ENCODE measurements at places on chromosomes 16 and 17. TPM values are rescaled to one million over a fixed set of nuclear protein-coding genes. Genes with fewer than 3 reads are reported as not detected.

NPIPA1 gene
- 122 TPM for total RNA-seq

CAMTA2 gene
- total RNA-seq, result 87.7 TPM

ITGB4 gene
- total RNA-seq, result 1.8 TPM

KRT31 gene
- total RNA-seq, result not detected

- no peak for DNase-seq
These were observed 188.0 kb downstream of the CDH11 start for GRCh38 chr16:64933885-64934284.

DNA sequence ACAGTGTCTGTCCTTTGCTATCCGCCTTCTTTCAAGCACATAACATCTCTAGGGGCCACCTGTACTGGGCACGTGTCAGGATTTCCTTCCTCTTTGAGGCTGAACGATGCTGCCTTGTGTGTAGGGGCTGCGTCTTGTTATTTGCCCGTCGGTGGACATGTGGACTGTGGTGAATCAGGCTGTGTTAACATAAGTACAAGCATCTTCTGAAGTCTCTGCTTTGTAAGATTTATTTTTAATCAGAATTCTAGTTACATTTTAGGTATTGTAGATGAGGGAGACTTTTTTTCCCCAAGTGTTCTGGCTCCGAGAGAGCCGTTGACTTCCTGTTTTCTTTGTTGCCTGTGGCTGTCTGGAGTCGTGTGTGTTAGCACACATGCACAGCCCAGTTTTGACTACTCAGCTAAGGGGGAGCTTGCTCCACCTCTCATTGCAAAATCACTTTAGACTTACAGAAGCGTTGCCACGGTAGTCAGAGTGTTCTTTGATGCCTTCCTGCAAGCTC is 26.1 kb downstream of the SPG7 start:
- peak; percentile 81 for DNase-seq

GRCh38 chr17:74808714-74809430 is 32.7 kb upstream of the NAT9 start:
- no peak for DNase-seq

GRCh38 chr16:54720259-54720658 is 210.4 kb upstream of the IRX5 start:
- DNase-seq, result no peak

DNA sequence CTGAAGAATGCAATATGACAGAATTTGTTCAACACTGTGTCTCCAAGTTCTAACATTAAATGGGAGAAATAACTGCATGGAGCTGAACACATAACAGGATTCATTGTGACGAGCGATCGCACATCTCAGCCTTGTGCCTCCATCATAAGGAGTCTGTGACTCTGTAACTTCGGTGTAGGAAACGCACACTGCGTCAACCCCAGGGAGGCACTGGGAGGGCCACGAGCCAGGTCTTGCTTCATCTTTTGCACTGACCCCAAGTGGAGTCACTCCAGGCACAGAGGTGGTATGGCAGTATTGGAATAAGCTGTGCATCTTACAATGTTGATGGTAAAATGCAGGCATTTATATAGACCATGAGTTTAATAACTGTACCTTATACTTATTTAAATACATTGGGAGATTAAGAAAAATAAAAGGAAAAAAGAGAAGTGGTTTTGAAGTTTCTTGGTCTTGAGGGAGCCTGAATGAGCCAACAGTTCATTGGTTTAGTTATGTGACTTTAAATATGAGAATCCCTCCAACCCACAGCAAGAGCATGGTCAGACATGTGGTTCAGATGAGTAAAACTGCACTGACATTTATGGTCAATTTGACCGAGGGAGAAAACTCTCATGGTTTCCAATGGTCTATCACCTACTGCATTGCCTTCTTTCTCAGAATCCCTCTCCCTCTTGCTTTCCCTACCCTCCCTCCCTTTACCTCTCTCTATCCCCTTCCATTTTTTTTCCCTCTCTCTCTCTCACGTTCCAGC is 5.7 kb upstream of the PMP22 start:
- no peak for DNase-seq

GRCh38 chr17:28524476-28525424 is 18.6 kb downstream of the FOXN1 start:
- no peak for DNase-seq

DNA sequence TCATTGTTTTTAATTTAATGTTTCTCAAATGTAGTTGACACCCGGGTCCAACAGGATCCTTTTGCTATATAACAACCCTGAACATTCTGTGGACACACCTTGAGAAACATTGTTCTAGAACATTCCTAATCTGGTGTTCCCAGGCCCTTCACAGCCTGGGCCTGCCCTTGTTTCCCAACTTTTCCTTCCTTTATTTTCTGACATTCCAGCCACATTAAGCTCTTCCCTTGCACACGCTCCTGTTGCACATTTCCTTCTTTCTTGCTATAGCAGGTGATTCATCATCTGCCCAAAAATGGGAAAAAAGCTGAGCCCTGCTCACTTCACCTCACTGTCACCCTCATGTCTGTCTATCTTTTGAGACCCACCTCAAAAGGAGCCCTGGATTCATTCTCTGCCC is 67.9 kb upstream of the MARCHF10 start:
- no peak for DNase-seq

DNA sequence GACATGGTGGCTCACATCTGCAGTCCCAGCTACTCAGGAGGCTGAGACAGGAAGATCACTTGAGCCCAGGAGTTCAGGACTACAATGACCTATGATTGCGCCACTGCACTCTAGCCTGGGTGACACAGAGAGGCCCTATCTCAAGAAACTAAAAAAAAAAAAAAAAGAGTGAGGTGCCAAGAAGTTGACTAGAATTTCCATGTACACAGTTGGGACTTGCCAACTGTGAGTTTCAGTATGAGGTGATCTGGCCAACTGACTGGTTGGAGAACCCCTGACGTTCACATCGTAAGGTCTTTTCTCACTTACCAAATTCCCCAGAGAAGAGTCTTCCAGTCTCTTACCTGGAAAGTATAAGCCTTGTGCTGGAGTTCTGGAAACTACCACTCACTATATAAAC is 3.1 kb upstream of the MED11 start:
- DNase-seq, result no peak

DNA sequence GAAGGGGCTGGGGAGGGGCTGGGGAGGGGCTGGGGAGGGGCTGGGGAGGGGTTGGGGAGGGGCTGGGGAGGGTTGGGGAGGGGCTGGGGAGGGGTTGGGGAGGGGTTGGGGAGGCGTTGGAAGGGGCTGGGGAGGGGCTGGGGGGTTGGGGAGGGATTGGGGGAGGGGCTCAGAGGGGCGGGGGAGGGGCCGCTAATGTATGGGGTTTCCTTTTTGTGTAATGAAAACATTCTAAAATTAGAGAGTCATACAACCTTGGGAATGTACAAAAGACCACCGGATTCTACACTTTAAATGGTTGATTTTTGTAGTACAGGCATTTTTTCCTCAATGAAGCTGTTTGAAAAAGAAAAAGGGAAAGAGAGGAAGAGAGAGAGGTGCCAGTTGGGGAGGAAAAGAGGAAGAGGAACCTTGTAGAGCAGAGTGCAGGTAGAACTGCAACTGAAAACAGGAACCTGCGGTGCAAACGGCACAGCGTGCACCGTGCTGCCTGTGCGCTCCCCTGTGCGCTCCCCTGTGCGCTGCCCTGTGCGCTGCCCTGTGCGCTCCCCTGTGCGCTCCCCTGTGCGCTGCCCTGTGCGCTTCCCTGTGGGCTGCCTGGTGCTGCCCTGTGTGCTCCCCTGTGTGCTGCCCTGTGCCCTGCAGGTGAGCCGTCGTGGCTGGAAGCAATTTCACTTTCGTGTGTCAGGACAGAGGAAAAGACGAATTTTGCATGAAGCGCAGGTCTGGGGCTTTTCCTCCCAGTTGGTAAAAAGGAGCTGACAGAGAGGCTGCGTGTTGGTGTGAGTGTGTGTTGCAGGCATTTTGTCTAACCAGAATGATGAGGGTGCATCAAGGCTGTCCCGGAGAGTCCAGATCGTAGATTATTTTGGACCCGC is 40.8 kb downstream of the METRNL start:
- peak; percentile 69 for DNase-seq

GRCh38 chr16:89174877-89175276 is 3.3 kb downstream of the CDH15 start:
- no peak for DNase-seq

GRCh38 chr16:18834864-18835263 is 33.5 kb upstream of the ARL6IP1 start:
- no peak for DNase-seq

DNA sequence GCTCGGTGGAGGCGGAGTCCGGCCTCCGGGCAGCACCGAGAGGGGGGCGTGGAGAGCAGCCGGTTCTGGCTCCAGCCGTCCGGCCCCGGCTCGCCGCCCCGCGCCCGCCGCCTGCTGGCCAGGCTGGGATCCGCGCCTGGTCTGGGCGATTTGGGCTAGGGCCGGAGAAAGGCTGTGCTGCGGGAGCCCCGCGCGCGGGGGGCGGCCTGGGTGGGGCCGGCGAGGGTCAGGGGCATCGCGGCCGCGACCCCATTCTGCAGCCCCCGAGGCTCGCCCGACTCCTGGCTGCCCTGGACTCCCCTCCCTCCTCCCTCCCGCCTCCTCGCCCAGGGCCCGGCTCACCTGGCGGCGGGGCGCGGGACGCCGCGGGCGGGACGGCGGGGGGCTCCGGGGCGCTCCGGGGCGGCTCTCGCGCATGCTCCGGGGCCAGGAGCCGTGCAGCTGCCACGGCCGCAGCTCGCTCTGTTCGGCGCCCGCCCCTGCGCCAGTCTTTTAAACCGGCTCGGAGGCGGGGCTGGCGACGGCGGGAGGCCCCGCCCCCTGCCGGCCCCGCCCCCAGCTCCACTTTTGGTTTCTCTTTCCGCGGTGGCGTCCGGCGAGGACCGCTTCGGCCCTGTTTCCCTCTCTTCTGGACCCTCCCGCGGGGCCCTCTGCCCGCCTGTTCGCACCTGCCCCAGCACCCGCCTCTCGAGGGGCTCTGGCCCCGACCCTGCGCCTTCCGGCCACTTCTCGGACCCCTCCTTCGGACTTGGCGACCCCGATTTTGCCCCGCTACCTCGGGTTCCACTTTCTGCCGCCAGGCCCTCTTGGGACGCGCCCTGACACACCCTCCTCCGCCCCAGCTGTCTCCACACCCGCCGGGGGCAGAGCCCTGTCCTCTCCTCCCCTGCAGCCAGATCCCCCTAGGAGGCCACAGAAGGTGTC is at the start of gene SOCS1:
SOCS1 (minus strand) TSS at position 468 of the 924 bp plus-strand sequence. CDS start 726 bp downstream, outside the sequence.
- peak; percentile 97 for DNase-seq

DNA sequence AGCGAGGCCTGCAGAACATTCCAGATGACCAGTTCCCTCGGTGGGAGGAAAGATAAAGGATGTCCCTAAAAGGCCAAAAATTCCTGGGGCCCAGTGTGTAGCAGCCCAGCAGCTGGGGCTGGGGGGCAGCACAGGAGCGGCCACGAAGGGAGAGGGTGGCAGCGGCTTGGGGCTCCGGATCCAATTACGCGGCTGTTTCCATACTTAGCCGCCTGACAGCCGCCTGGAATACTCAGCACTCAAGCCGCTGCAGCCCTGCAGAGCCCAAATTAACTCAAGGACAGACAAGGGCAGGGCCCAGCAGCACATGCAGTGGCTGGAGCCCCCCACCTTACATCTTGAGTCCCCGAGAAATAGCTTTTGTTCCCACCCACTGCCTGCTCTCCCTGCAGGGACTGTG is 1.3 kb downstream of the SRL start:
- no peak for DNase-seq

GRCh38 chr16:89869911-89870310 is 3.5 kb upstream of the TCF25 start:
- no peak for DNase-seq

DNA sequence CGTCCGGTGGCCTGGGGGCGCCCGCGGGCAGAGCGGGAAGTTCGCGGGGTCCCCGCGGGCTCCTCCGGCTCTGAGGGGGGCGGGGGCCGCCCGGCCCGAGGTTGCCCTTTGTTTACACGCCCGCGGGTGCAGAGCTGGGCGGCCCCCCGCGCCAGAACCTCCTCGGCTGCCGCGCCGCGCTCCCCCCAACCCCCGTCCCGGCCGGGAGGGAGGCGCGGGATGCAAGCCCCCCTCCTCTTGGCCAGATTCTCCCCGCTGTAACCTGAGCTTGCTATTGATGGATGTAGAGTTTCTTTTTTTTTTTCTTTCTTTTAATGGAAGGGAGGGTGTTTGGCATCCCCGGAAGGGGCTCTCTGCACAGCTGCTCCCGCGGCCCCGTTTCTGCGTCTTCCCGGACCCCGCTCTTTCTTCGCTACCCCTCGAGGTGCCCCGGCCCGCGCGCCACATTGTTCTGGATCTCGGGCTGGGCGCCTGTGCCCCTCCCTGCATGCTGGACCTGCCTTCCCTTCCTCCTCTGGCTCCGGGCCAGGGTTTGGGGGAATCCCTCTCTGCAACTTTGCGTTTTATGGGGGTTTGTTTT is 646 bp downstream of the CBX2 start:
- DNase-seq, result peak; percentile 71

All from activated CD4-positive, alpha-beta T cell treated with anti-CD3 and anti-CD28 coated beads, Interleukin-2, amount 10 ng/mL, durations not matched to agents 24 days and 14 days (primary cell).